ENCODE measurements at places on chromosomes 1 and 21. TPM values are rescaled to one million over a fixed set of nuclear protein-coding genes. Genes with fewer than 3 reads are reported as not detected.

CLCA4 gene
- not detected for polyA plus RNA-seq

GREM2 gene
- polyA plus RNA-seq = 2.1 TPM

MPZ gene
- 0.71 TPM for polyA plus RNA-seq

SMCP gene
- not detected for polyA plus RNA-seq

RHD gene
- polyA plus RNA-seq = not detected

S100A10 gene
- polyA plus RNA-seq = 200 TPM

DCDC2B gene
- not detected for polyA plus RNA-seq

KRTAP13-3 gene
- polyA plus RNA-seq = not detected

IGSF9 gene
- polyA plus RNA-seq = not detected

TSSK3 gene
- polyA plus RNA-seq = 0.33 TPM

SF3B4 gene
- polyA plus RNA-seq = 52.7 TPM

ETV3L gene
- 0.04 TPM for polyA plus RNA-seq

RIMKLA gene
- polyA plus RNA-seq = not detected

FAM72A gene
- 3.5 TPM for polyA plus RNA-seq

CDK18 gene
- 0.36 TPM for polyA plus RNA-seq

RPTN gene
- not detected for polyA plus RNA-seq

CFHR3 gene
- polyA plus RNA-seq = not detected

NOS1AP gene
- 0.04 TPM for polyA plus RNA-seq

KANK4 gene
- polyA plus RNA-seq = not detected

HORMAD1 gene
- polyA plus RNA-seq = not detected

OR6N2 gene
- polyA plus RNA-seq = not detected

GBP6 gene
- not detected for polyA plus RNA-seq

USP33 gene
- 86.0 TPM for polyA plus RNA-seq

RNU1-1 gene
- not detected for polyA plus RNA-seq

NEK2 gene
- polyA plus RNA-seq = 8.8 TPM

MFSD2A gene
- 2.6 TPM for polyA plus RNA-seq

PADI1 gene
- polyA plus RNA-seq = not detected

TMOD4 gene
- polyA plus RNA-seq = not detected

Data from AG04450 (cell line).